ENCODE measurements at places on chromosomes 5 and 9.

DNA sequence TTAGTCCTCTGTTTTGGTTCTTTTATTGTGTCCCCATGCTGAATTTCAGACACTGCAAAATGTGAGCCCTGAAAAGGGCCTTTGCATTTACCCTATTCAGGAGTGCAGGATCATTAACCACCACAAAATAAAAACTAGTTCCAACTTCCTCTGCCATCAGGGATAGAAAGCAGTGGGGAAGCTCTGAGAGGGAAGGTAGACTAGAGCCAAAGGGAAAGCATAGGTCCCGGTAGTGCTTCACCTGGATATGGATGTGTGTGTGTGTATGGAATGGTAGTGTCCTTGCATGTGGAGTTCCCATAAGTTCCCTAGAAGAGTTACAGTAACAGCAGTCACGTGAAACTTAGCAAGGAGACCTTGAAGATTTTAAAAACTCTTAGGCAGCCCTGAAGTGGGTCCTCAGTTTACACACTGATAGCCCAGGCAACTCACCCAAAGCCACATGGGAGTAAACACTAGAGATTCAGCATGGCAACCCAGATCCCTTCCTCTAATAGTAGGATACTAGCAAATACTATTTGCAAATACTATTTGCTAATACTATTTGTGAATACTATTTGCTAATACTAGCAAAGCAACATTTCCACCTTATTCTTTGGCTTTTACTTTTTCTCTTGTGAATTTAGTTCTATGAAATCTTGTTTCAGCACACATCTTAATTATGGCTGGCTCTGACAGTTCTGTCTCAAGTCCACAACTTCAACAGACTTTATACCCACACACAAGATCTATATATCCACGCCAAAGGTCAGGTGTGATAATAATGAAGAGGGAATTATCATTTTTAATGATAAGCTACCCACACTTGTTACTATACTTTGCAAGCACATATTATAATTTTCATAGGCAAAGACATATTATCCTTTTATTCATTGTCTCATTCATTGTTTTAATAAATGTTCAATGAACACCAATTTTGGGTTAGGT is 70.4 kb upstream of the IFNE start:
- DNase-seq = no peak

- no peak for DNase-seq
Measured at GRCh38 chr5:40675396-40676133, 4.2 kb upstream of the PTGER4 start.

- DNase-seq = peak; percentile 71
Measured at GRCh38 chr5:68534131-68534940, 318.8 kb downstream of the PIK3R1 start.

GRCh38 chr5:148314731-148315130 is 2.5 kb downstream of the SPINK7 start:
- no peak for DNase-seq
